GM19239 (cell line): ENCODE measurements at places on chromosomes 6 and 20.

DNA sequence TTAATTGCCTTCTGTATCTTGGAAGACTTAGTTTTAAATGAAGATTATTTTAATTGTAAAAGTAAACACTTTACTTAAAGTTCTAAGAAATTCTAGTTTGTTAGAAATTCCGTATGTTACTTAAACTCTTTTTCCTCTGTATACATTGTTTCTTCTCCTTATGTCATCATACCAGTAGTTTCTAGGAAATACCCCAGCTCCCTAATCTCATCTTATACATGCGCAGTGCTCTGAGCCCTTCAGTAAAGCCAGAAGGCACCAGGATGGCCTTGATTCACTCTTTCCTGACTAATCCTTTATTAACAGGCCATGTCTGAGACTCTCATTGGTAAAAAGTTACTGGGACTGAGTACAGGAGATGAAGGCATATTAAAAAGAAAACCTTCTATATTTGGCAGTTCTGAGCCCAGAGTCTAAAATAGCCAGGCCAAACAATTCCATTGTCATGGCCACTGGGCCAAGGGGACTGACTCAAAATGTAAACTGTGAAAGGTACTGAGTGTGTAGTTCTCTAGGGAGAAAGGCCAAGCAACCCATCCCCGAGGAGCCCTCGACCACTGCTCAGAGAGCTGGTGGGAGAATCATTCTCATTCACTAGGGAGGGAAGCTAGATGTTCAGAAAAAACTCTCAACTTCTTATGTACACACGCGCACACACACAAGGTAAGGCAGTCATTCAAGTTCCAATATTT, 25.0 kb downstream of the SLC22A1 start:
- no peak for DNase-seq

GRCh38 chr6:112235956-112236355, 18.4 kb downstream of the LAMA4 start:
- no peak for DNase-seq

GRCh38 chr6:158503846-158504245, 56.0 kb upstream of the TMEM181 start:
- no peak for DNase-seq

DNA sequence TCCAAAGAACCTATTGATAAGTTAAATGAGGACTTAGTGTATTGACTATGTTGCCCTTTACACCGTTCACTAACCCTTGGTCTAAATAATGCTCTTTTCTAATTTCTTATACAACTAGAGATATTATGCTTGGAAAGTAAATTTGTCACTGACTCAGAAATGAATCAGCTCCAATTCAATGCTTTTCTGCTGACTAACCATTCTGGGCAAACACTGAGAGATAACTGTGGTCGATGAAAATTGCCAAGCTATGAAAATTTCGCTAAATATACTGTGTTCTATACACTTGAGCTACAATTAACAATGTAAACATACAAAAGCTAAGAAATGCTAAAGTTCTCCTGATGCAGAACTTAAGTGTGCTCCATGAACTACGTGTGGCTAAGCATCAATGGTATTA, 23.1 kb upstream of the FBXO9 start:
- DNase-seq: no peak

DNA sequence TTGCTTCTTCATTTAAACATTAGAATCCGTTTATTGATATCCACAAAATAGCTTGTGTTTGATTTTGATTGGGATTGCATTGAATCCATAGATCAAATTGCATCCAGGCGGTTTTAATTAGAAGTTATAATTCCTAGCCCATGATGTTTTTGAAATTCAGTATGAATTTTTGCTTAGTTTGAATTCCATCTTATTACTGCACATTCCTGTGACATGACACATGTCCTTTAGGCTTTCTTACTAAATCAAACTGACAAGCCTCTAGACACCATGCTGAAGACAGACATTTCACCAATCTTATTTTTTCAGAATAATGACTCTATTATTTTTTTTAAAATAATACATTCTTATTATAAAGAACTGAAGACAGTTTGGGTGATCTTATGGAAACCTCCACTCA, 21.4 kb upstream of the PI16 start:
- no peak for DNase-seq

DNA sequence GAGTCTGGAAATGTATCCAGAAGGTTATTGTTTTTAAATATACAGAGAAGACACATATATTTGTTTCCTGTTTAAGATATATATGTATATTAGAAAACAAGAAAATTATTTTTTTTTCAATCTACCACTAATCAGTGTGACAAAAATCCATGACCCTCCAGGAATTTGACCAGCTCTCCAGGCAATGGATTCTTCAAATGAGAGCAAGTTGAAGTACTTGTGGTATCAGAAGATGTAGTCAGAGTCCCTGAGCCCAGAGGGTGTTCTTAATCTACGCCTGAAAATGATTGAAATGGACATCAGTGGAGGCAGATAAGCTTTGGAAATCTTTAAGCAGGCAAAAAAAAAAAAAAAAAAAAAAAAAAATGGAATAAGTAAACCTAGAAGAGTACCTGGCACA, 186.5 kb upstream of the QKI start:
- no peak for DNase-seq

GRCh38 chr6:136840276-136841001, 18.0 kb downstream of the PEX7 start:
- no peak for DNase-seq

GRCh38 chr6:116156405-116157326, 30.7 kb upstream of the COL10A1 start:
- no peak for DNase-seq

GRCh38 chr6:128528241-128528640, 7.8 kb upstream of the PTPRK start:
- DNase-seq: no peak

- DNase-seq: no peak
Measured at GRCh38 chr20:32333181-32333987, 24.7 kb upstream of the ASXL1 start.

- peak; percentile 47 for DNase-seq
Measured at GRCh38 chr20:1010659-1011058, 8.5 kb upstream of the RSPO4 start.

GRCh38 chr6:112150363-112150762, 63.0 kb downstream of the FAM229B start:
- no peak for DNase-seq

DNA sequence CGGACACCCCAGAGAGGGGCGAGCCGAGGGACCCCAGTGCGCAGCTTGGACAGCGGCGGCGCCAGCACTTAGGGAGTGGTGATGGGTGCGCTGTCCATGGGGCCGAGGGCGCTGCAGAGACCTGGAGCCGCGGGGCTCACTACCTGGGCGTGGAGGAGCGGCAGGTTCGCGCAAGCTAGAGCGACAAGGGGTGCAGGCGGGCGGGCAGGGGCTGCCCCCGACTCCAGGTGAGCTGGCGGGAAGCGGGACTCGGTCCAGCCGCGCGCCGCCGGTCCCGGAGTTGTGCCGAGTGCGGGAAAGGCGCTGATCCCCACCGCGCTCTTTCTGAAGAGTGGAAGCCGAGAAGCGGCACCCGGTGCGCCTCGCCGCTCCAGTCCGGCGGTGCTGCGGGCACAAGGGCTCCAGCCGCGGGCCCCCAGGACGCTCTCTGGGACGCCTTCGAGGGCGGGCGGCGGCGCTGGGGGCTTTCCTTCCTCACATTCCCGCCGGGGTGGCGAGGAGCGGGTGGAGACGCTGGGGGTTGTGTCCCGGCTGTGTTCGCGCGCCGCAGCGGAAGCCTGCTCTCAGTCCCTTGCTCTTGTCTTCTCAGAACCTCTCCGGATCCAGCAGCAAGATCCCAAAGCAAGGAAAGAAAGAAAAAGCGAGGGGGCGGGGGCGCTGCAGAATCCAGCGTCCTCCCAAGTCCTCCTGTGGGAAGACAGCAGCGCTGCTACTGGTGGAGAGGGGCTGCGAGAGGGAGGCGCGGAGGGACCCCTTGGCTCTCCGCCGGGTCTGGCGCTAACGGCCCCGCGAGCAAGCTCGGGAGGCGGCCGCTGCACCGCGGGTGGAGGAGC, at the start of gene B3GAT2:
Gene B3GAT2 (minus strand): TSS at position 610 of the 833 bp plus-strand sequence. CDS start 631 bp downstream, outside the sequence.
- no peak for DNase-seq

DNA sequence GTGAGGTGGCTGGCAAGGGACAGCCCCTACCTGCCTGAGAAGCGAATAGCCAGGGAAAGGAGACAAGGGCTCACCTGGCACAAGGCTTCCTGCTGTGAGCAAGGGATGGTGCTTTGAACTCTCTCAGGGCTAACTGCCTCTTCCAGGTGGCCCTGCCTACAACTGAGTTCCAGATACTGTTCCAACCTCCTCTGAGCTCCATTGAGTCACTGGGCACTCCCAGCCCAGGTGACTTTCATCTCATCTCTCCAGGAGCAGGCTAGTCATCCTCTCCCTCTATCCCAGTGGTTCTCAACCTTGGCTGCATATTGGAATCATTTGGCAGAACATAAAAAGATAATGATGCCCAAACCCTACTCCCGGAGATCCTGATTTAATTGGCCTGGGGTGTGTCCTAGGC, 374.0 kb upstream of the ZFP64 start:
- DNase-seq: no peak

- DNase-seq: no peak
Measured at GRCh38 chr6:14428269-14428668, 310.7 kb downstream of the CD83 start.

GRCh38 chr6:38131527-38131965, 312.0 kb downstream of the ZFAND3 start:
- no peak for DNase-seq

GRCh38 chr6:446418-447366, 55.1 kb downstream of the IRF4 start:
- no peak for DNase-seq

DNA sequence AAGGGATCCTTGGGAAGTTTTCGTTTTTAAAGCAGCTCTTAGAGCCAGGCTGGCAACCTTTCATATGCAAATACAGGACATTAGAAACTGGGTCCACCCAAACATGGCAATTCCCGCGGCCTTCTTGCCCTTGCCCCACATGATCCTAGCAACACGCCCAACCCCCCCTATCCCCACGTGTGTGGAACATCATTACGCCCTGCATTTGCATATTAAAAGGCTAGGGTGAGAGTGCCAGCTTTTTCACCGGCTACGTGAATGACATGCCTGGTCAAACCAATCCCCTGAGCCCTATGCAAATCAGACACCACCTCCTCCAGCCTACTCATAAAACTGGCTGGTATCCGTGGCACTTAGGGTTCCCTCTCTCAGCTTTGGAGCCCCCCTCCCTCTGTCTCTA, 88.1 kb downstream of the TNFRSF21 start:
- no peak for DNase-seq

DNA sequence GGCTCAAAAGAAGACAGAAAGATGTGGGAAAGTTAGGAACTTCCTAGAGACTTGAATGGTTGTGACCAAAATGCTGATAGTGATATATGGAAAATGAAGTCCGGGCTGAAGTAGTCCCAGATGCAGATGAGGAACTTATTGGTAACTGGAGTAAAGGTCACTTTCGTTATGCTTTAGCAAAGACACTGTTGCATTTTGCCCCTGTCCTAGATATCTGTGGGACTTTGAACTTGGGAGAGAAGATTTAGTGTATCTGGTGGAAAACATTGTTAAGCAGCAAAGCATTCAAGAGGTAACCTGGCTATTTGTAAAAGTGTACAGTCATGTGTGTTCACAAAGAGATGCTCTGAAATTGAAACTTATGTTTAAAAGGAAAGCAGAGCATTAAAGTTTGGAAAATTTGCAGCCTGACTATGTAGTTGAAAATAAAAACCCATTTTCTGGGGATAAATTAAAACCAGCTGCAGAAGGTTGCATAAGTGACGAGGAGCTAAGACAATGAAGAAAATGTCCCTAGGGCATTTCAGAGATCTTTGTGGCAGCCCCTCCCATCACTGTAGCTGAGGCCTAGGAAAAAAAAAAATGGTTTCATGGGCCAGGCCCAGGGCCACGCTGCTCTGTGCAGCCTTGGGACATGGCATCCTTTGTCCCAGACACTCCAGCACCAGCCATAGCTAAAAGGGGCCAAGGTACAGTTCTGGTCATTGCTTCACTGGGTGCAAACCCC, 1692.2 kb downstream of the HACE1 start:
- DNase-seq: no peak

DNA sequence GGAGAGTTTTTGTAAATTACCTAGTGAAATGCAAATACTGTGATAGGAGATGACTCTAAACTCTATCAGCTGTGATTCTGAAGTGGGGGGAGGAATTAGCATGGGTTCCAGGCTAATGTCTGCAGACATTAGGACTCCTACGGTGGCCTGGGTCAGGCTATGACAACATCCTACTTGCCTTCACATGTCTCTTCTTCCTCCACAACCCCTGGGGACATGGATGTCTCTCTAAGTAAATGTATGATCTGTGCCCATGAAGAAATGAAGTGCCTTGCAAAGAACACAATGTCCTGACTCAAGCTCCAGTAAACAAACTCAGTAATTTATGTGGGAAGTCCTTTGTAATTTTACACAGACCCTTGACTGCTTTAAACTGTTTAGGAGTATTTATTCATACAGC, 165.8 kb upstream of the EEF1E1 start:
- DNase-seq: no peak

DNA sequence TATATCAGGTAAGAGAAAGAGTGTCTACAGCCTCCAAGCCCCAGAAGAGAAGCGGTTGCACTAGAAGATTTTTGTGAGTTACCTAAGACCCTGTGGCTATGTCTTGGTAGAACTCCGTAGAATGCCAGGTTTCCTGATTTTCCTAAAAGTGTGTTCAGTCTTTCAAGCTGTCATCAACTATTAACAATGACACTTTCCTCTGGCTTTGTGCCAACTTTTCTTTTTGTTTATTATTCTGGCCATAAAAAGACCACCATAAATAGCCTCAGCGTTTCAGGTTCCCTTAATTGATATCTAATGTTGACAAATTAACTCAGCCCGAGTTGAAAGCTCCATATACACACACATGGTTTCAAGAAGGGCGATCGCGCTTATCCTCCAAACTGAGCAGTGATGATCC, 1.2 kb downstream of the PAK5 start:
- DNase-seq: no peak

GRCh38 chr20:18743665-18744440, 69.7 kb upstream of the SCP2D1 start:
- DNase-seq: no peak

DNA sequence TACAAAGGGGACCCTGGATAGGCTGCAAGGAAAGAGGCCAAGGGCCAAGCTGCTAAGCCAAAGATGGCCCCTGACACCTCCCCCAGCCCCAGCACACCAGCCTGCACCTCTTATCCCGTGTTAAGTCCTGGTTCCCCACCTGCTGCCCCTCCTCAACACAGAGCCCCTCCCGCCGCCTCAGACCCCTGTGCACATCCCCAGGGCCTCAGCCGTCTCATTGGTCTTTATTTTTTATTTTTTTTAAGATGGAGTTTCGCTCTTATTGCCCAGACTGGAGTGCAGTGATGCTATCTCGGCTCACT, 37.1 kb upstream of the MDFI start:
- no peak for DNase-seq
